Vagina (tissue), 2 donors: ENCODE measurements at places on chromosomes 6 and 20.

GRCh38 chr20:4667371-4667773 lies 54.3 kb upstream of the PRND start:
- DNase-seq = no peak

DNA sequence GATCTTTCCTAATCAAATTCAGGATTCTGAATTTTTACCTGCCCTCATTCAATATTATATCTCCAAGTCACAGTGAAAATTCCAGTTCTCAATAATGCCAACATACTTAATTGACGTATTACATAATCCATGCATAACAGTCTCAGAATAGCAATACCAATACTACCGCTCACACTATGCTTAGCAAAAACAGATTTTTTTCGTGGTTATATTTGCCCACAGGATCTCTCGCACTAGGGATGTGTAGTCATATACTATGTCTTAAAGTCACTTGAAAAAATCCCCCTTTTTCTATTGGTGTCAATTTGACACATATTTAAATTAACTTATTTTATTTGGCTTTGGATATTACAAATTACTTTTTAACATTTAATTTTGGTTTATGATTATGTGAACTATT lies 323.1 kb upstream of the SLC35B3 start:
- DNase-seq = no peak

GRCh38 chr6:153537422-153537821 lies 406.3 kb upstream of the RGS17 start:
- DNase-seq = no peak

- no peak for DNase-seq
Observed at GRCh38 chr6:141956046-141956761, 176.5 kb upstream of the GJE1 start.

DNA sequence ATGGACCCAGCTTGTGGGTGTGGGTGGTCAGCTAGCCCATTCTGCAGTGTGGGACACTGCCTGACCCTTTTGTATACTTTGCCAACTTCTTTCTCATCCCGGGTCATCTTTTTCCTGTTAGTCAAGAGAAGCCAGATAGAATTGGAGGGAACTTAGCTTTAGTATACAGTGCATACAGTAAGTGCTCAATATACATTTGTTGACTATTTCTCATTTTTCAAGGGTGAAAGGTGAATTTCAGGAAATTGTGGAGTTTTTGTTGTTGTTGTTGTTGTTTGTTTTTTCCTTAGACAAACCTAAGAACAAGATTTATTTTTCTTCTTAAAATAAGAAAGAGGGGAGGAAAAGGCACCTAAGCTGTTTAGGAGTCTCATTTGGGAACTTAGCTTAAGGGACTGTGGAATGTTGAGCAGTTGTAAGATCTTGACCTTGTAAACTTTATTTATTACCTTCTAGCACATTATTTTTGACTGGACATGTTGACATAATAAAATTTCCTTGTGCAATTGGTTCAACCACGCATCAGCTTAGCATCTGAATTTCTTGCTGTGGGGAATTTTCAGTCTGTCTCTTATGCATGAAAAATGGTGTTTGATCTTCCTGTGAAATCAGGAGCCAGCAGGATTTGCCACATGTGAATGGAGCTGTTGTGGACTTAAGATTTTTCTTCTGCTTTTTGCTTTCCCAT lies 113.6 kb downstream of the ARID1B start:
- no peak for DNase-seq

DNA sequence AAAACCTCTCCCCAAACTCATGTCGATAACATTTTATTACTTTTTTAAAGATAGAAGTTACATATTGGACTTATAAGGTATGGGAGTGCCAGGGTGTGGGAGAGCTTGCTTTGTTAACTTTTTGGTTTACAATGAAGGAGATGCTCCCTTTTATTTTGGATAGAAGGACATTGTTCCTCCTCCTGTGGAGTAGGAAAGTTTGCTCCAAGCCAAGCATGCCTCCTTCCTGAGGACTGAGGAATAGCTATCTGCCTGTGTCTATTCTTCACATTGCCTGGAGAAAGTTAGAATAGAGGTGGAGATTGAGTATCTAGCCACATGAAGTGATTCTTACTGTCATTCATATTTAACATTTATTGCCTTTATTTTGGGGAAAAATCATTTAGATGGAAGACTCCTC lies 71.9 kb downstream of the EYA4 start:
- no peak for DNase-seq

DNA sequence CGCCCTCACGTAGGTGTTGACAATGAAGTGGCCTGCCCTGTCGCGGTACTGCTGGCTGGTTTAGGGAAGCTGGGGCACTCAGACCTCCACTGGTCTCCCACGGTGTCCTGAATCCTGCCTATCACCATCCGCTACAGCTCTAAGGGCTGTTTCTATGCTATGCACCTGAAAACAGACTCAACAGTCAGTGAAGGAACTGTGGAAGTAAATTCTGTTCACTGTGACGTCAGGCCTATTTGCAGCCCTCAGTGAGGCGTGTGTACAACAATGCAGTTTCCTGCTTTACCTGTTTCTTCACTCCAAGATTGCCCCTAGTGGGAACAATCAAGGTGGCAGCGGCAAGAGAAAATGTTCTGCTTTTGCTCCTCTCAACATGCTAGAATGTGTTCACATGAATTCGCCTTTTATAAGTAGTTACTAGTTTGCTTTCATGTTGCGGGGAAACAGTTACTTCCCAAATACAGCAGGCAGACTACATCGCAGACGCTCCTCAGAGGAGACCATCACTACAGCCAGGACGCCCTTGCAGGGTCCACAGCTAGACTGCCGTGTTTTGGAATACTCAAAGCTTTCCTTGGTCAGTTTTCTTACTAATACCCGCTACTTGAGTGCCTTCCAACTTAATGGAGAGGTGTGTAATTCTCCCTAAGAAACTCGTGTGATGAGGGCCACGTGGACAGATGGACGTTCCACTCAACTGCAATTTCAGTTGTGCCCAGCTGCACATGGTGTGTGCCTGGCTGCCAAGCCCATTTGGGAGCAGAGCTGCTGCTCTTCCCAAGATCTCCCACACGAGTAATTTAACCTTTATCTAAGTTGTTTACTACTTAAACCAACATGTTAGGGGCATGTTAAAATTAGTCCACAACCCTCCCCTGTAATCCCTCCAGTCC lies 25.4 kb downstream of the DIDO1 start:
- no peak for DNase-seq

- DNase-seq = no peak
Observed at GRCh38 chr6:19836799-19837510, at the start of gene ID4. TSS of gene ID4 (plus strand) at chr6:19837370. CDS start at chr6:19837755, 385 bp downstream.

- DNase-seq = no peak
Observed at GRCh38 chr6:44641344-44642031, 254.0 kb downstream of the CDC5L start.

DNA sequence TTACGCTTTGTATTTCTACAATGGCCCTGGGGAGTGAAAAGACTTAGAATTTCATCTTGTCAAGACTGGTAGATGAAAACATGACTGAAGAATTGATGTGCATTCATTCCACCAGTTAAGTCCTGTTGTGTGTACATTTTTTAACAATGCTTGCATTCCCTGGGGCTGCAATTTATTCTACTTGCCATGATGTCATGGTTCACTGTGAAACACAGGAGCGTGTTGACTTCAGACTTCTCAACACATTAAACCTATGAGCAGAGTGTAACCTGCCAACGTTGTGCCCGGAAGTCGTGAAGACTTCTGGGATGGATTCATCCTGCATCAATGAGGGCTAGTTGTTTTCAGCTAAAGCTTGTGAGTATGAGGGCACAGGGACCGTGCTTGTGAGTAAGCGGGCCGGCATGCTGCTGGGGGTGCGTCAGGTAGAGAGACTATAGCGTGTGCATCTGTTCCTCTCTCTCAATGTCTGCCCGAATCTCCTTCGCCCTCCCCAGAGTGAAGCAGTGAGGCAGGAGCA lies 26.3 kb upstream of the RIMS4 start:
- peak; percentile 52 for DNase-seq

- no peak for DNase-seq
Observed at GRCh38 chr20:10412591-10413408, 21.2 kb downstream of the MKKS start.

GRCh38 chr6:25223490-25223991 lies 55.6 kb upstream of the CARMIL1 start:
- no peak for DNase-seq

DNA sequence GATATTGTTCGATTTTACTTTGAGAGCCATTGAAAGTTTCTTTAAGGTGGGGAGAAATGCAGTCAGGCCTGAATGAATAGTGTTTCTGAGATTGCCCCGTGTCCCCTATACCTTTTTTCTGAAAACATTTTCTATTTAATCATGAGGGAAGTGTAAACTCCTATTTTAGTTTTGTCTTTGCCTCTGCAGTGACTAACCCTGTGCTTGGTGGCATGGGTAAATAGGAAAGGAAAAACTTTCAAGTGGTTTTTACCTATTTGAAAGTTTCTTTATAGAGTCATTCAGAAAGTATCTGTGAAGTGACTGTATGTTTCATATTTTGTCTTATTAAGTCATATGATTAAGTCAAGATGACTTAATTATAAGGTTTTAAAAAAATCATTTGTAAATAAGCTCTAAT lies 14.5 kb downstream of the SNRNP48 start:
- no peak for DNase-seq

DNA sequence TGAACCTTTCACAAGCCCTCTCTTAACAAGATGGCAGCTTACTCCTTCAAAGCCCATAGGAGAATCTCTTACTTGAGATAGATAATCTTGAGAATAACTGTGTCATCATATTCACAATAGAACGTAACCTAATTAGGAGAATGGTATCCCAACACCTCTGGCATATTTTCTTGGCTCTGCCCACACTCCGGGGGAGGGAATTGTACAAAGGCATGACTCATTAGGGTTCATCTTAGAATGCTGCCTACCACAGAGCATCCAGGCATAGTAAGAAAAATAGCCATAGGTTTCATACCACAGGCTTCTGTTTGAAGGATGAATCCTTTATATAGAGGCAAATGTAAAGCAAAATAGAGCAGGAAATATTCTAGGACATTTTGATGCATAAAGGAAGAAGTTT lies 1100.6 kb upstream of the CITED2 start:
- no peak for DNase-seq

GRCh38 chr6:16733085-16733484 lies 28.2 kb downstream of the ATXN1 start:
- no peak for DNase-seq

DNA sequence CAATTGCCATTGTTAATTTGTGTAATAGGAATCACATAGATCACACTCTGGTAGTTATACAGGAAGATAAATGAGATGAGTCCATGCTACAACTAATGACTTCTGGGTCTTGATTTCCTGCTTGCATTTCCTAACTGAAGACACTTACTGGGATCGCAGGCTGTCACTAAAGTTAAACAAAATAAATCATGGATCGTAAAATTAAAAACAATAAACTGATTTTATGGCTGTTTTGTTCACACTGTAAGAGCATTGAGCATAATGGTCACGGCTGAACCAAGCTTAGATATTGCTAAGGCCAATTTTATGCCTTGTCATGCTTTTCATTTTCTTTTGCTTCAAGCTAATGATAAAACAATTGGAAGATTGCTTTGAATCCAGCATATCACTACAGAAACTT lies 332.5 kb upstream of the CITED2 start:
- no peak for DNase-seq

GRCh38 chr6:138572885-138573284 lies 73.6 kb upstream of the NHSL1 start:
- no peak for DNase-seq

- DNase-seq = no peak
Observed at GRCh38 chr6:138545621-138545980, 46.3 kb upstream of the NHSL1 start.

GRCh38 chr20:51958099-51959065 lies 156.1 kb upstream of the SALL4 start:
- DNase-seq = no peak
